ENCODE measurements at places on chromosomes 7 and 10. TPM values are rescaled to one million over a fixed set of nuclear protein-coding genes. Genes with fewer than 3 reads are reported as not detected.

- no peak for DNase-seq
These were observed 183.9 kb upstream of the FZD1 start for GRCh38 chr7:91080351-91080750.

Gene ZNF804B
- total RNA-seq: not detected

Gene NPSR1
- not detected for total RNA-seq

- DNase-seq: no peak
These were observed at the start of gene VSTM4 for GRCh38 chr10:49115015-49115795. TSS of gene VSTM4 (minus strand) at chr10:49115522. CDS start at chr10:49115485, 37 bp downstream.

Gene SKIDA1
- total RNA-seq: 0.09 TPM

DNA sequence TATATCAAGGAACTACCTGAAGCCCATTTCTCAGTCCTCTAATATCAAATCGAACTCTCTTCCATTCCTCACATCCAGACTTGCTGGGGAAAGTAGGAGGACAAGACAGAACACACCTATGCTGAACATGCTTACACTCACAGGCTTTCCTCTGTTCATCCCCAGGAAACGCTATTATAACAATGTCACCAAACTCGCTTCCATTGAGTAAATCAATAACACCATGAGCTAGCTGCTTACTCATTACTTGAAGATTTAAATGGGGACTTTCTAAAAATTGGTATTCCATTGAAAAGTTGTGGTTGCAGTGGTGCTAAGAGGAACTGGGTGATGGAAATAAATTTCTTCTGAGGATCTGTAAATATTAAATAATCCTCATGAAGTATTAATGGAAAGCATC lies 88.8 kb downstream of the SLC25A13 start:
- no peak for DNase-seq

- no peak for DNase-seq
These were observed 7.3 kb downstream of the SMARCD3 start for GRCh38 chr7:151240942-151241754.

Gene NDUFB8
- total RNA-seq: 245 TPM

Gene ETV1
- 0.44 TPM for total RNA-seq

DNA sequence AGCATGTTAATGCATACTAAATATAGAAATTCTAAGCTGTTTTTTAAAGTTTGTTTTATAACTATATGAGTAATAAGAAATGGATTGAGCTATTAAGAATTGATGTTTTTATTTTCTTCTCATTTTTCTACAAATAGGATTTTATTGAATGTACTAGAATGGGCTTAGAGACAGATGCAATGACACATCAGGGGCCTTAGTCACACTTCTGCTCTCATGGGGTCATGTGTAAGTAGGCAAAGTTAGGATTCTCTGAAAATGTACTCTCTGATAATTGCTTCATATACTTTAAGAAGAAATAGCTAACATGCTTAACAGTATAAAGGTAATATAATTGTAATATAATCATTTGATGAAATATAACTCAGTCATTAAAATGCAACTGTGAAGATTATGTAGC lies 154.6 kb downstream of the ZNF438 start:
- no peak for DNase-seq

DNA sequence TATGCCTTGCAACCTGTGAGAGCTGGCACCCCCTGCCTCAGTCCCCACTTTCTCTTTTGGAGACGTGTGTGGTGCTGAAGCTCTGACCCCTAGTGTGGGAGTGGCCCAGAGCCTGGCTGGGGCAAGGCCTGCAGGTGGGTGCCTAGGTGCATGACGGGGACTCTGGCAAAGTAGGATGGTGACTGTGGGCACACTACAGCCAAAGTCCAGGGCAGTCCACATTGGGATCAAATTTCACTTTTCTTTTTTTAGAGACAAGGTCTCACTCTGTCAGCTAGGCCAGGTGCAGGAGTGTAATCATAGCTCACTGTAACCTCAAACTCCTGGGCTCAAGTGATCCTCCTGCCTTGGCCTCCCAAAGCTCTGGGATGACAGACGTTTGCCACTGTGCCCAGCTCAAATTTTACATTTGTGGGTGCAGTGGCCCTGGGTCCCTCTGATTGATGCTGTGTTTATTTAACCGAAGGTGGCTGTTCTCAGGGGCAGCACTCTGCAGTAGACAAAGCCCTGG lies 52.3 kb downstream of the NEURL1 start:
- no peak for DNase-seq

All from activated naive CD8-positive, alpha-beta T cell treated with anti-CD3 and anti-CD28 coated beads, Interleukin-2, amount 10 ng/mL, durations not matched to agents 7 days and 5 days (primary cell).